ENCODE measurements at places on chromosomes 6 and 20. TPM values are rescaled to one million over a fixed set of nuclear protein-coding genes. Genes with fewer than 3 reads are reported as not detected.

- H3K4me3 ChIP-seq, result no peak overlapping the region
- H3K27me3 ChIP-seq, result no peaks in the 10 kb centered on the region
- no peak overlapping the region for H3K27ac ChIP-seq
- H3K36me3 ChIP-seq, result no peaks in the 10 kb centered on the region
- H3K4me1 ChIP-seq, result 0 out of 2 replicates have a peak, but pooled peaks cover 5% of the 10 kb centered on the region
Measured at GRCh38 chr6:99434702-99435530, 9.8 kb upstream of the PNISR start.

- H3K27me3 ChIP-seq, result peaks cover 48% of the 10 kb centered on the region
- no peaks in the 10 kb centered on the region for H3K4me1 ChIP-seq
- no peak overlapping the region for H3K4me3 ChIP-seq
- no peak overlapping the region for H3K27ac ChIP-seq
- H3K36me3 ChIP-seq, result no peaks in the 10 kb centered on the region
Measured at GRCh38 chr6:89410231-89410761, 1.8 kb downstream of the RRAGD start.

GRCh38 chr20:49445176-49445575, 37.3 kb downstream of the KCNB1 start:
- no peaks in the 10 kb centered on the region for H3K4me1 ChIP-seq
- peaks cover 63% of the 10 kb centered on the region for H3K27me3 ChIP-seq
- no peaks in the 10 kb centered on the region for H3K36me3 ChIP-seq
- H3K4me3 ChIP-seq, result no peak overlapping the region
- no peak for DNase-seq
- H3K27ac ChIP-seq, result no peak overlapping the region

DNA sequence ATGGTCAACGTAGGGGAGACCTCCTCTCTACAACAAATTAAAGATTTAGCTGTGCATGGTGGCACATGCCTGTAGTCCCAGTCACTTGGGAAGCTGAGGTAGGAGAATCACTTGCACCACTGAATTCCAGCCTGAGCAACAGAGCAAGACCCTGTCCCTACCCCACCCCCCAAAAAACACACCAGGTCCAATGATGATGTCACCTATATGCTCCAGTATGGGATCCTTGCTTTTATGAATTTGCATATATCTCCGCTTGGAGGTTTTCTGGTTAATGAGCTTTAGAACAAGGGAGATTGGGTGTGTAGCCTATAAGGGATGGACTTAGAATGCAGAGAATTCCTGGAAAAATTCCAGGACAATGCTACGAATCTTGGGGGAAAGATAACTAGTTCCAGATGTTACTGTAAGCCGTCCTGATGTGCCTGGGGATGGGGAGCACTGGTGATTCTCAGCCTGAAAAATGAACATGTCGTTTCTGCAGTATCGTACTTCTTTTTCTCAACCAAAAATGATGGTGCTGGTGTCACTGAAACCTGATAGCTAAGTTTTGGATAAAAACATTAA, 61.1 kb downstream of the ZBTB2 start:
- H3K4me1 ChIP-seq, result peaks cover 33% of the 10 kb centered on the region
- H3K36me3 ChIP-seq, result no peaks in the 10 kb centered on the region
- peak; percentile 67 for DNase-seq

- peak overlapping the region; percentile 71 for H3K4me3 ChIP-seq
- peak overlapping the region; percentile 87 for H3K27ac ChIP-seq
- H3K36me3 ChIP-seq, result no peaks in the 10 kb centered on the region
- H3K27me3 ChIP-seq, result no peaks in the 10 kb centered on the region
- peaks cover 45% of the 10 kb centered on the region for H3K4me1 ChIP-seq
Measured at GRCh38 chr6:1287103-1287591, 24.8 kb upstream of the FOXQ1 start.

GRCh38 chr6:125722886-125723285, 26.5 kb upstream of the HEY2 start:
- no peaks in the 10 kb centered on the region for H3K4me1 ChIP-seq
- H3K36me3 ChIP-seq, result no peaks in the 10 kb centered on the region
- peaks cover 4% of the 10 kb centered on the region for H3K27me3 ChIP-seq
- no peak overlapping the region for H3K4me3 ChIP-seq

GRCh38 chr6:105882828-105883227, 203.3 kb upstream of the PRDM1 start:
- peaks cover 53% of the 10 kb centered on the region for H3K4me1 ChIP-seq
- DNase-seq, result peak; percentile 61
- H3K36me3 ChIP-seq, result no peaks in the 10 kb centered on the region
- H3K27me3 ChIP-seq, result peaks cover 2% of the 10 kb centered on the region

- peaks cover 8% of the 10 kb centered on the region for H3K27me3 ChIP-seq
- no peak overlapping the region for H3K4me3 ChIP-seq
- H3K36me3 ChIP-seq, result no peaks in the 10 kb centered on the region
- peaks cover 31% of the 10 kb centered on the region for H3K4me1 ChIP-seq
- DNase-seq, result no peak
Measured at GRCh38 chr6:137230956-137231555, 11.9 kb upstream of the IFNGR1 start.

- no peak overlapping the region for H3K4me3 ChIP-seq
- H3K27ac ChIP-seq, result no peak overlapping the region
- DNase-seq, result no peak
- peaks cover 43% of the 10 kb centered on the region for H3K27me3 ChIP-seq
Measured at GRCh38 chr6:44278774-44279697, 8.8 kb downstream of the TMEM151B start.

GRCh38 chr6:89134723-89135122, 11.1 kb upstream of the PM20D2 start:
- no peak overlapping the region for H3K27ac ChIP-seq
- no peaks in the 10 kb centered on the region for H3K36me3 ChIP-seq
- DNase-seq, result no peak
- no peak overlapping the region for H3K4me3 ChIP-seq
- H3K4me1 ChIP-seq, result peaks cover 8% of the 10 kb centered on the region

GRCh38 chr20:52342913-52343312, 151.3 kb upstream of the ZFP64 start:
- peaks cover under 1% of the 10 kb centered on the region for H3K36me3 ChIP-seq
- no peak overlapping the region for H3K27ac ChIP-seq
- H3K4me3 ChIP-seq, result no peak overlapping the region

GRCh38 chr6:158760618-158761250, 58.4 kb downstream of the EZR start:
- no peak overlapping the region for H3K27ac ChIP-seq
- peaks cover 4% of the 10 kb centered on the region for H3K27me3 ChIP-seq
- no peak overlapping the region for H3K4me3 ChIP-seq
- no peaks in the 10 kb centered on the region for H3K4me1 ChIP-seq
- peaks cover 5% of the 10 kb centered on the region for H3K36me3 ChIP-seq
- DNase-seq, result no peak

GRCh38 chr6:58419321-58419720, 1101.9 kb downstream of the PRIM2 start:
- H3K4me1 ChIP-seq, result peaks cover 17% of the 10 kb centered on the region
- peak; percentile 10 for DNase-seq
- H3K36me3 ChIP-seq, result peaks cover 10% of the 10 kb centered on the region
- H3K27me3 ChIP-seq, result no peaks in the 10 kb centered on the region
- H3K27ac ChIP-seq, result no peak overlapping the region
- no peak overlapping the region for H3K4me3 ChIP-seq

- peaks cover 1% of the 10 kb centered on the region for H3K27me3 ChIP-seq
- no peak overlapping the region for H3K4me3 ChIP-seq
- DNase-seq, result no peak
- H3K36me3 ChIP-seq, result peaks cover 32% of the 10 kb centered on the region
- H3K27ac ChIP-seq, result no peak overlapping the region
Measured at GRCh38 chr20:38092915-38093314, 59.4 kb downstream of the RPRD1B start.

GRCh38 chr6:157632821-157633220, 190.2 kb upstream of the SNX9 start:
- peak overlapping the region; percentile 37 for H3K4me3 ChIP-seq
- H3K4me1 ChIP-seq, result peaks cover 13% of the 10 kb centered on the region

- H3K4me1 ChIP-seq, result no peaks in the 10 kb centered on the region
- no peak overlapping the region for H3K27ac ChIP-seq
- no peaks in the 10 kb centered on the region for H3K36me3 ChIP-seq
- DNase-seq, result no peak
- H3K4me3 ChIP-seq, result no peak overlapping the region
Measured at GRCh38 chr6:54847799-54848597, 1.4 kb downstream of the FAM83B start.

GRCh38 chr6:15473741-15474161, 189.1 kb downstream of the DTNBP1 start:
- H3K27me3 ChIP-seq, result no peaks in the 10 kb centered on the region
- H3K4me3 ChIP-seq, result peak overlapping the region; percentile 80
- peaks cover 8% of the 10 kb centered on the region for H3K36me3 ChIP-seq
- peaks cover 65% of the 10 kb centered on the region for H3K4me1 ChIP-seq

DNA sequence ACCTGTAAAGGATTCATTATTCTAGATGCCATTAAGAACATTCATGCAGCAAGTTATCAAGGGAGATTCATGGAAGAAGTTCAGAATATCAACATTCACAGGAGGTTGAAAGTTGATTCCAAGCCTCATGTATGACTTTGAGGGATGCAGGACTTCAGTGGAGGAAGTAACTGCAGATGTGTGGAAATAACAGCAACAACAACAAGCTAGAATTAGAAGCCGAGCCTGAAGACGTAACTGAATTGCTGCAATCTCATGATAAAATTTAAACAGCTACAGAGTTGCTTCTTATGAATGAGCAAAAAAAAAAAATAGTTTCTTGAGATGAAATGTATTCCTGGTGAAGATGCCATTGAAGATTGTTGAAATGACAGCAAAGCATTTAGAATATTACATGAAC, 73.3 kb upstream of the NXT1 start:
- H3K36me3 ChIP-seq, result no peaks in the 10 kb centered on the region
- H3K27ac ChIP-seq, result no peak overlapping the region
- H3K4me3 ChIP-seq, result no peak overlapping the region
- DNase-seq, result no peak

- no peak overlapping the region for H3K27ac ChIP-seq
- H3K4me3 ChIP-seq, result no peak overlapping the region
- H3K36me3 ChIP-seq, result no peaks in the 10 kb centered on the region
Measured at GRCh38 chr20:62501801-62502495, 26.2 kb upstream of the GATA5 start.

- H3K4me3 ChIP-seq, result no peak overlapping the region
- no peak for DNase-seq
- no peaks in the 10 kb centered on the region for H3K36me3 ChIP-seq
Measured at GRCh38 chr6:40713002-40713719, 126.0 kb upstream of the LRFN2 start.

GRCh38 chr20:32495949-32496348, 89.2 kb downstream of the NOL4L start:
- H3K36me3 ChIP-seq, result no peaks in the 10 kb centered on the region
- H3K27me3 ChIP-seq, result no peaks in the 10 kb centered on the region
- H3K27ac ChIP-seq, result no peak overlapping the region
- H3K4me1 ChIP-seq, result peaks cover 21% of the 10 kb centered on the region

GRCh38 chr6:121770943-121771342, 335.5 kb downstream of the GJA1 start:
- DNase-seq, result no peak
- no peak overlapping the region for H3K4me3 ChIP-seq
- no peaks in the 10 kb centered on the region for H3K36me3 ChIP-seq
- H3K27me3 ChIP-seq, result no peaks in the 10 kb centered on the region
- H3K27ac ChIP-seq, result no peak overlapping the region
- H3K4me1 ChIP-seq, result peaks cover 8% of the 10 kb centered on the region

- peaks cover 10% of the 10 kb centered on the region for H3K36me3 ChIP-seq
- no peak overlapping the region for H3K4me3 ChIP-seq
- no peak for DNase-seq
- no peaks in the 10 kb centered on the region for H3K4me1 ChIP-seq
Measured at GRCh38 chr20:3751675-3752385, 15.7 kb downstream of the ADISSP start.

FAM209A gene
- total RNA-seq, result not detected

NT5E gene
- 263 TPM for total RNA-seq

C6orf163 gene
- 0.55 TPM for total RNA-seq

MYCT1 gene
- total RNA-seq, result 0.93 TPM

ANGPT4 gene
- not detected for total RNA-seq

IL17F gene
- not detected for total RNA-seq

ECT2L gene
- total RNA-seq, result not detected

PGC gene
- not detected for total RNA-seq

LRRC1 gene
- 7.7 TPM for total RNA-seq

PBOV1 gene
- total RNA-seq, result not detected

HLA-DRA gene
- not detected for total RNA-seq

TRIM15 gene
- total RNA-seq, result not detected

GPX5 gene
- not detected for total RNA-seq

CCM2L gene
- not detected for total RNA-seq

Measured in HFFc6 (cell line).